Aorta (tissue), 5 donors: ENCODE measurements at places on chromosomes 5 and 9.

GRCh38 chr5:6452622-6453504, 4.2 kb downstream of the UBE2QL1 start:
- no peaks in the 10 kb centered on the region for H3K36me3 ChIP-seq
- no peaks in the 10 kb centered on the region for H3K4me1 ChIP-seq
- H3K27ac ChIP-seq = no peak overlapping the region
- H3K27me3 ChIP-seq = no peaks in the 10 kb centered on the region

GRCh38 chr5:126054577-126055347, 368.4 kb upstream of the GRAMD2B start:
- no peak overlapping the region for H3K27ac ChIP-seq
- H3K36me3 ChIP-seq = no peaks in the 10 kb centered on the region
- no peak for DNase-seq
- H3K4me1 ChIP-seq = no peaks in the 10 kb centered on the region
- no peaks in the 10 kb centered on the region for H3K27me3 ChIP-seq

GRCh38 chr9:89838621-89839020, 233.8 kb downstream of the GADD45G start:
- H3K36me3 ChIP-seq = no peaks in the 10 kb centered on the region
- H3K27me3 ChIP-seq = no peaks in the 10 kb centered on the region
- H3K27ac ChIP-seq = no peak overlapping the region
- no peak overlapping the region for H3K4me3 ChIP-seq
- no peaks in the 10 kb centered on the region for H3K4me1 ChIP-seq

GRCh38 chr9:110880189-110880588, 158.1 kb downstream of the LPAR1 start:
- H3K36me3 ChIP-seq = peaks cover 2% of the 10 kb centered on the region
- no peaks in the 10 kb centered on the region for H3K27me3 ChIP-seq
- H3K4me1 ChIP-seq = peaks cover 2% of the 10 kb centered on the region
- no peak overlapping the region for H3K4me3 ChIP-seq

- H3K36me3 ChIP-seq = no peaks in the 10 kb centered on the region
- H3K4me1 ChIP-seq = no peaks in the 10 kb centered on the region
- DNase-seq = no peak
- no peak overlapping the region for H3K27ac ChIP-seq
Measured at GRCh38 chr5:58094031-58094430, 365.9 kb downstream of the PLK2 start.

GRCh38 chr9:78011049-78011448, 20.6 kb downstream of the GNAQ start:
- no peaks in the 10 kb centered on the region for H3K27me3 ChIP-seq
- no peak overlapping the region for H3K27ac ChIP-seq
- no peak for DNase-seq
- H3K36me3 ChIP-seq = no peaks in the 10 kb centered on the region
- no peak overlapping the region for H3K4me3 ChIP-seq

GRCh38 chr9:78928625-78929405, 631.9 kb downstream of the PSAT1 start:
- no peaks in the 10 kb centered on the region for H3K36me3 ChIP-seq
- no peak overlapping the region for H3K4me3 ChIP-seq
- no peak overlapping the region for H3K27ac ChIP-seq
- DNase-seq = no peak
- H3K27me3 ChIP-seq = no peaks in the 10 kb centered on the region

GRCh38 chr5:147208134-147208533, 26.7 kb upstream of the STK32A start:
- no peaks in the 10 kb centered on the region for H3K36me3 ChIP-seq
- H3K4me3 ChIP-seq = no peak overlapping the region
- no peak overlapping the region for H3K27ac ChIP-seq
- H3K4me1 ChIP-seq = no peaks in the 10 kb centered on the region
- DNase-seq = no peak

DNA sequence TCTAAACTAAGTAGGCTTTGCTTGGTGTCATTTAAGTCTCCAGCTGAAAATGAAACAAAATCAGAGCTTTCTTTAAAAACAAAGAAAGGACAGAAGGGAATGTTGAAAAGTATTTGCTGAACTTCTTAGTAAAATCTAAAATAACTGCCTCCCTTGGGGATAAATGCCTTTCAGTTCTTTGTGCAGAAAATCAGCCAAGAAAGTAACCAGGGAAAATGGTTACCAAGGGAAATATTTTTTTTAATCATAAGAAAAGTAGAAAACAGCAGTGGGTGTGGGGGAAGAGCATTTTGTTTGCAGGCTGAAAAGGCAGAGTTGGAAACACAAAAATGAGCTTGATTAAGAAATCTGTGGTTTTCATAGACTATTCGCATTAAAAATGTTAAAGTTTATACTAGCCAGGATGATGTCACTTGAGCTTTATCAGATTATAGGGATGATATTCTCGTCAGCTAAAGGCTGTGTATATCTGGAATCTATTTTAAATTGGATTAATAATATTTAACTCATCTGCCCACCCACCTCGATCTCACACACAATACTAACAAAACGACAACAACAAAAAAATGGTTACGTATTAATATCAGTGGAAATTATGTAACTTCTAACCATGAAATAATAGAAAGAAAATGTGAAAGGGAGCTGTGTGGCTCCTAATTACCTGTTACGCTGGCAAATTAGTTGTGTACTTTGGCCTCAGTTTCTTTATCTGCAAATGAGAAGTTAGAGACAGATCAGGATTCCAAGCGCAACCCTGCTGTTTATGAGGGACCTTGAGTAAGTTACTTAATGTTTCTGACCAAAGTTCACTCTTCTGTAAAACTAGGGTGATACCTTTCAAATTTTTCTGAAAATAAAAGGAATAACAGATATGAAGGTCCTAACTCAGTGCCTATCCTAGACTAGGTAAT, at the start of gene ECM2:
Gene ECM2 (minus strand): TSS at position 51 of the 911 bp plus-strand sequence. CDS start 13,124 bp downstream, outside the sequence.
- peak within 1 kb of the TSS; percentile 83 for H3K27ac ChIP-seq
- peak within 1 kb of the TSS; percentile 67 for H3K4me3 ChIP-seq
- H3K27me3 ChIP-seq = no peaks in the 10 kb centered on the region
- DNase-seq = no peak
- H3K36me3 ChIP-seq = no peaks in the 10 kb centered on the region
